ENCODE measurements at places on chromosomes 4 and X. TPM values are rescaled to one million over a fixed set of nuclear protein-coding genes. Genes with fewer than 3 reads are reported as not detected.

XAGE2 gene
- not detected for total RNA-seq

GRIA3 gene
- not detected for total RNA-seq

EXOC1L gene
- not detected for total RNA-seq

AR gene
- 3.5 TPM for total RNA-seq

ARMCX1 gene
- total RNA-seq, result 0.57 TPM

IL3RA gene
- total RNA-seq, result 0.20 TPM

POU3F4 gene
- not detected for total RNA-seq

PCSK1N gene
- total RNA-seq, result 55.7 TPM

ASB9 gene
- total RNA-seq, result 26.5 TPM

CNKSR2 gene
- 1.6 TPM for total RNA-seq

VCX3B gene
- not detected for total RNA-seq

DIPK2B gene
- not detected for total RNA-seq

TMEM271 gene
- not detected for total RNA-seq

EFHC2 gene
- 0.24 TPM for total RNA-seq

ATP2B3 gene
- 0.10 TPM for total RNA-seq

TRIM2 gene
- 1.4 TPM for total RNA-seq

XAGE1A gene
- 25.2 TPM for total RNA-seq

FAM9B gene
- not detected for total RNA-seq

RENBP gene
- total RNA-seq, result 0.13 TPM

MAGEA1 gene
- 0.12 TPM for total RNA-seq

OPRPN gene
- not detected for total RNA-seq

GPR82 gene
- not detected for total RNA-seq

MAD2L1 gene
- total RNA-seq, result 45.9 TPM

AFP gene
- total RNA-seq, result 3.2 TPM

TLR6 gene
- 2.2 TPM for total RNA-seq

ZNF711 gene
- 0.76 TPM for total RNA-seq

SAGE1 gene
- 0.03 TPM for total RNA-seq

ATP8A1 gene
- 0.01 TPM for total RNA-seq

STK26 gene
- 9.7 TPM for total RNA-seq

RAB9B gene
- total RNA-seq, result 0.05 TPM

All from A549 treated with AZD2906 at 1 μM for 4 hours (cell line).